ENCODE measurements at places on chromosomes 6 and 20.

GRCh38 chr6:131136021-131136786, 937 bp downstream of the AKAP7 start:
- no peak for DNase-seq

DNA sequence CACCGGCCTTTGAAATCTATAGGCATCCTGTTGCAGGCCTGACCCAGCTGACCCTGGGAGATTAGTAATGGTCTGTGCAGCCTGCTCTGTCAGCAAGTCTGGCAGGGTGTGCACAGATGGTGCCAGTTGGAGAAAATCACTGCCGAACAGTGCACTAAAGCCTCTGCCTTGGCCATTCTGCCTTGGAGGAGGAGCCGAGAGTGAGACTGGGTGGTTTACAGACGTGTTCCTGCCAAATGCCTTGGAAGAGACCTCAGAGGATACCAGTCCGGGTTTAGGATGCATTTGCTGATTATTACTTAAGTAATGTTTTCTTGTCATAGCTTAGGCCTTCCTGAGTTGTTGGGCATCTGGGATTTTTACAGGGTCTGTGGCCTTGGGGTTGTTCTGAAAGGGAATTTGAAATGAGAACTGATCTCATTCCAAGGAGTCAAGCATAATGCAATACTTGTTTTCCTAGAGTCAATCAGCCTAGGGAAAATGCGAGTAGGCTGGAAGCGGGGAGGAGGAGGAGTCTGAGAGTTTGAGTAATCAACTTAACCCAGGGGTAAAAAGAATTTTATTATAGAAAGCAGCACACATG, 292.1 kb downstream of the SOX4 start:
- DNase-seq, result no peak

- DNase-seq, result no peak
Observed at GRCh38 chr20:5914859-5915258, 35.5 kb downstream of the TRMT6 start.

- DNase-seq, result no peak
Observed at GRCh38 chr6:1619673-1620503, 10.2 kb downstream of the FOXC1 start.

GRCh38 chr20:41148942-41149341, 11.6 kb downstream of the PLCG1 start:
- no peak for DNase-seq

DNA sequence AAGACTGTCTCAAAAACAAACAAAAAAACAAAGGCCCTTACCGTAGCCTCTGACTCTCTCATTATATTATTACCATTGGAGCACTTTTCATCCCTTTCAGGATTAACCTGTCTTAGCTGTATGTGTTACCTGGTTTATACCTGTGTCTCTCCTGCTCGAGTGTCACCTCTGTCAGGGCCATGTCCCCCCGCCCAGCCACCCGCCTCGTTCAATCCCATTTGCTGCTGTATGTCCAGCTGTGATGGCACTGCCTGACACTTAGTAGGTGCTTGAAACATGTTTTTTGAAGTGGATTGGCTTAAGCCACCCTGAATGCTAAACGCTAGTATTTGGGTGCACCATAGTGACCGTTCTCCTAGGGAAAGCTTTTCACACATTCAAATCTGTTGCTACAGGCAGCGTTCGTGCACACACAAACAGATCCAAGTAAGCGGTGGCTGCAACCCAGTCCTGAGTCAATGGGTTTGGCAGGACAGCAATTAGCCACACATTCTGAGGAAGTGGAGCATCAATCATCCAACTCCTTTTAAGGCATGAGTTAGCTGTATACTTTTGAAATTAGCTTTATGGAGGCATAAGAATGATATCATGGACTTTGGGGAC, 98.9 kb upstream of the ZNF217 start:
- DNase-seq, result no peak

GRCh38 chr6:168180548-168181011, 101.6 kb upstream of the FRMD1 start:
- no peak for DNase-seq

- DNase-seq, result no peak
Observed at GRCh38 chr6:62670490-62671223, 384.6 kb upstream of the KHDRBS2 start.

DNA sequence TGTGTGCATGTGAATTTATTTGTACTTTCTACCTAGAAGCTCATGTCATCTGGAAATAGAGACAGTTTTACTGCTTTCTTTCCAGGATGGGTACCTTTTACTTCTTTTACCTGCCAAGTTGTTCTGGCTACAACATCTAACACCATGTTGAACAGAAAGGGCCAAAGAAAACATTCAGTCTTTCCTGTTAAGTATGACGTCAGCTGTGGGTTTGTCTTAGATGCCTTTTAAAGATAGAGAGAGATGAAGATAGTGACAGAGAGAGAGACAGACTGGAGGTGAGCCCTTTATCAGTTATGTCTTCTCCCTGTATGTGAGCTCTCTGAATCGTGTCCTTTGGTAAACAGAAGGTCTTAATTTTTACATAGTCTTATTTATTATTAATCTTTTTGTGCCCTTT, 3.4 kb upstream of the DACT2 start:
- DNase-seq, result no peak

DNA sequence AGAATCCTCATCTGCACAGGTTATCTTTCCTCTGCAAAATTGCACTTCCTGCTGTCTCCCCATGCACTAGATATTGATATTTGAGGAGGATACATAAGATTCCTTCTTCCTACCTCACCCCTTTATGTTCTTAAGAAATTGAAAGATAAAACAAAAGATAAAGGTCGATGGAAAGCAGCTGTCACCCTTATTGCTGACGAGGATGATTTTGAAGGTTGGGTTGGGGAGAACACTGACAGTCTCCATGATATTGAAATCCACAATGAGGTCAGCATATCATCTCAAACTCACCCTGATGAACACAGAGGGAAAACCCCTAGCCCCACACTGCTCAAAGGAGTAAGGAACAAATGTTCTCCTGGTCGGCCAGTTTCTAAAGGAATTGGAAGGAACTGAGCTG, 110.6 kb upstream of the FUT9 start:
- no peak for DNase-seq

DNA sequence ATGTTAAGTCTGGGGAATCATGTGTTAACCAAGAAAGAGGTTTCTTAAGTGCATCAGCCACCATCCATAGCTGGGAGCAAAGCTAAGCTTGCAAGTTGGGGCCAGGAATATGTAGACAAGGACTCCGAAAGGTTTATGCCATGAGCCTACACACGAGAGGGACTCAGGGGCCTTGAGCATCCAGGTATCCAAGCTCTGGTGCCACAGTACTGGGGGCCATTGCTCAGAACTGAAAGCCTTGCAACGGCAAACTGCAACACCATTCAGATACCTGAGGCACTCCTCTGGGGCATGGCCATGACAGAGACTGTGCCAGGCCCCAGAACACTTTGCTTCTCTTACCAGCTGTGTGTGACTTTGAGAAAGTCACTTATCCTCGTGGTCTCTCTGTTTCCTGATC, 27.6 kb downstream of the PRND start:
- no peak for DNase-seq
